Left cardiac atrium (tissue), 4 donors: ENCODE measurements at places on chromosomes 7 and 10.

GRCh38 chr7:141954334-141954733 lies 7.6 kb upstream of the CLEC5A start:
- no peak for DNase-seq

DNA sequence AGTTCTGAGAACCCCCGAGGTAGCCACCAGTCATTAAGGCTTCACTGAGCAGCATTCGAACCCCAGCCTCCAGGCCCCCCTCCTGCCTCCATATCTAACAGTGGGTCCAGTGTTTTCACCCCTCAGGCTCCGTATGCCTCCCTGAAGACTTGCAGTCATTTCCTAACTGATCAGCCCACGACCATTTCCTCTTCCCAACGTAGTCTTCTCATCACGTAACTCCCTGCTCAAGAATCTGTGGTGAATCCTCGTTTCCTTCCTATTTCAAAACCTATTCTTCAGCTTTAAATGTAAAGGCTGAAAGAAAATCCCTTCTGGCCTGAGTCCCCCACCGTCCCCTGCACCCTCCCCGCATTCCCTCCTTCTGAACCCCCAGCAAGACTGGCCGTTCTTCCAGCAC lies 21.1 kb downstream of the FRMD4A start:
- DNase-seq: no peak

GRCh38 chr10:112232670-112233069 lies 49.1 kb upstream of the GPAM start:
- no peak for DNase-seq

DNA sequence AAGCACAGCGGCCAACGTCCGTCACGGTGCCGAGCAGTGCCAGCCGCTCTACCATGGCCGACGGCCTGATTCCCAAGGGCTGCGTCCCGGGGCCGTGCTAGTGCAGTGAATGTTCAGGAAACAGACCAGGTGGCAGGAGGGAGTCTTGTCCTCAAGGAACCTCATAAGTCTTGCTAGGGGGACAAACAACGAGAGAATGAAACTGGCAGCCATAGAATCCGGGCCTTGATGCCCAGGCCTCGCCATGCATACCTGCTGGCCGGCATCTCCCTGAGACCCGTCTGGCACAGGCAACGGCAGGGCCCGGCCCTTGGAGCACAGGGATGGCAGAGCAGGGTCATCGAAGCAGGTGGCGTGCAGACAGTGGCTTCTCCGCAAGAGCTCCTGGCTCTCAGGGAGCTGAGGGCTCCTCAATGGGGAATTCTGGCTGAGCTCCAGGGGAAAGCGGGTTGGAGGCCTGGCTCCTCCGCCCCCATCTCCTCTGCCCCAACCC lies 58.8 kb downstream of the DIP2C start:
- DNase-seq: no peak

GRCh38 chr10:369684-370448 lies 234.6 kb downstream of the ZMYND11 start:
- DNase-seq: no peak

- DNase-seq: no peak
These were observed 271.0 kb downstream of the GFRA1 start for GRCh38 chr10:116001976-116002375.

GRCh38 chr7:77295549-77295948 lies 95.9 kb upstream of the FGL2 start:
- no peak for DNase-seq

DNA sequence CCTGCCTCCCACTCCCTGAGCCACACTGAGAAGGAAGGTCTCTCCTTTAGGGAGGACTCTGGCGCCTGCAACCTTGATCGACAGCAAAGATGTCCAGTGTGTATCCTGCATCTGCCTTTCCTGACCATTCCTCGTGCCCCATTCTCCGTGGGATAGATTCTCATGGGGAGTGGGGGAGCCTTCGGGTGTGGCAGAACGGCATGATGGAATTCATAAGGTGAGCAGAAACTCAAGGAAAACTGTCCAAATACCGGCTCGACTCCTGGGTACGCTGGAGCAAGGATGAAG lies 636 bp upstream of the RARRES2 start:
- DNase-seq: no peak

DNA sequence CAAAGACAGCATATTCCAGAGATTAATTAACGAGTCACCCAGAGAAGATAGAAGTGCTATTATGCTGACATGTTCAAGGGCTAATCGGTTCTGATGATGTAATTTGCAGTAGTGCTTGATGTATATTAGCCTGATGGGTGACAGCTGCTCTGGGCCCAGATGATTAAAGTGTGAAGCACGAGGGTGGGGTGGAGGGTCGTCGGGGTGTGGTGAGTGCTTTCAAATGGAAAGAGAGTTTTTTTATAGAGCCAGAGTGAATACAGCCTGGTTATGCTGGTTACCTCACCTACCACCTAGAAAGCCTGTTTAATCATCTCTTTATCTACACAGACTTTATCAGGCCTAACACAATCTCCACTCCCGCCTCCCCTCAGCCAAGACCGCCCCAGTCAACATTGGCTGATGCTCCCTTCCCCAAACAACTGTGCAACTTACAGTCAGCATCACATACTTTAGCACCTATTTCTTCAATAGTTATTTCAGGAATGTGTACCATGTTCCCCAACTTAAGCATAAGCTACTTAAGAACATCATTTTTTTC lies 11.5 kb upstream of the STN1 start:
- no peak for DNase-seq

DNA sequence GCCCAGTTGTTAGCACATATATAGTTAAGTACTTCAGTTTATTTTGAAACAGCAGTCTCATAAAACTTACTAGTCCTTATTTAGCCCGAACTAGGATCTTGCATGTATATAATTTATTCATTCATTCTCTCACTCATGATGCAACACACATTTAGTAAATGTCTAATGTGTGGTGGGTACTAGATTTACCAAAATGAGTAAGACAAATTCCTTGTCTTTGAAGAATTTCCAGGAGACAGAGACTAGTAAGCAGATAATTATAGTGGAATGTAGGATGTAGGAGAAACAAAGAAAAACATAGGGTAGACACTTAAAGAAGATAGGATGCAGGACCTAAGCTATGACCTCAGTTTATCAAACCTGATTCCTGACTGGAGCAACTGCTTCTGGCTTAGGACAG lies 120.2 kb upstream of the AMPH start:
- DNase-seq: no peak

DNA sequence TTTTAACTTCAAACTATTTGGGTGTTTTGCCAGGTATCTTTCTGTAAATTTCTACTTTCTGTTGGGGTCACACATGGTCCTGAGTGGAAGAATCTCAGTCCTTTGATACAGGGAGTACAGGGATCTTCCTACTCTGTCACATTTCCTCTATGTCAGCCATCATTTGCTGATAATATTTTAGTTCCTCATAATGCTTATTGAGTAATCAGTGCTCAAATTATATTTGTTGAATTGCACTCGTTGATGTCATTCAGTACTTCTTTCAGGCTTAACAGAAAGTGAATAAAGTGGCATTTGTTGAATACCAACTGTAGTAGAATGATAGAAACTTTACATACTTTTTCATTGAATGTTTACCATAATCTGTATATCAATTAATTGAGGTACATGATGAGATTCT lies 31.9 kb downstream of the WDR11 start:
- no peak for DNase-seq

DNA sequence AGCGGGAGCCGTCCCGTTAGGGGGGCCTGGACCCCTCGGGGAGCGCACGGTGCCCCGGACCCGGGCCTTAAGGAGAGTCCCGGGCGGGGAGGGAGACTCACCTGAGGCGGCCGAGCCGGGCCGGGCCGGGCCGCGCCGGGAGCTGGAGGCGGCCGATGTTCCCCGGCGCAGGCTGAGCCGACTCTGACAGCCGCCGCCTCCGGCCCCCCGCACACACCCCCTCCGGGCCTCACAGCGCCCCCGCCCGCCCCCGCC lies at the start of gene ACHE:
Gene ACHE (minus strand): TSS at position 188 of the 255 bp plus-strand sequence. CDS start 1,656 bp downstream, outside the sequence.
- DNase-seq: no peak

- no peak for DNase-seq
These were observed 490.5 kb downstream of the TCERG1L start for GRCh38 chr10:130820880-130821482.

- DNase-seq: no peak
These were observed 512.5 kb downstream of the REEP3 start for GRCh38 chr10:64033711-64034110.

DNA sequence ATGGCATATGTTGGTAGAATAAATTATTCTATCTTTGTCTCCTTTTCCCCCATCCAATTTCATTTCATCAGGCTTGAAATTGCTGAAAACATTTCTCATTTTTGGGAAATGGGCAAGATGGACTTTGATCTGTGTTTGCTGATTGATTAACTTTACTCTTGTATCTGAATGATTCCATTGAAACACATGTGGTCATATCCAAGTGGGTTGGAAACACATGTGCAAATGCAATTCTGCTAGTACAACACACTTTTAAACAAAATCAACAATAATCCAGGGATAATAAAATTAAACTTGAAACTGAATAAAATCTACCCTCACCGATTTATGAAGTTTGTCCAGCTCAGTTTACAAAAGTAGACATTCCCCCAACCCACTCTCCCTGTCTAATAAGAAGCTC lies 96.9 kb downstream of the EPDR1 start:
- no peak for DNase-seq

- DNase-seq: no peak
These were observed 169.2 kb upstream of the SEMA3A start for GRCh38 chr7:84363741-84364140.

GRCh38 chr7:99027241-99027640 lies 116.7 kb downstream of the SMURF1 start:
- DNase-seq: no peak

DNA sequence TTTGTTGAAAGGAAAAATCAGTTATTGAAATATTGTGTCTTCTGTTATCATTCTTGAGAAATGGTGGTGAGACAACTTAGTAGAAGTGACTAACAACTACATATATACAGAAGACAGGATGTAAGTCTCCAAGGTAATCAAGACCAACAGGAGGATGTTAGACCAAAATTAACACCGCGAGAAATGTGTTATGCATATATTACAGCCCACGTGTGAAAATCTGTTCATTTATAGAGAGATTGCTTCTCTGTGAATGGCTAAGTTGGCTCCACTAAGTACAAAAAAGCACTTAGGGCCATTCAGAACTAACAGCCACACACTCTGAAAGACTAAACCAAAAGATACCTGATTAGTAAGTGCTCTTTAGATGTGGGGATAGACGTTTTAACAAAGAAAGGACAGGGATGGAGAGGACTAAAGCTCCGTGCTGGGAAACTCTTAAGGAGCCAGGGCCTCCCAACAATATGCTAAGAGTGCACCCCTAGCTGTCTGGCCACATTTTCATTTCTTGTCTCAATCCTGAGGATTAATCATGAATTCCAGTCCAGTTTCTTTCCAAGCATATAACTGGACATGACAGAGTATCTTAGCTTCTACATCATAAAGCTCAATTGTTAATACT lies 26.5 kb downstream of the HDAC9 start:
- DNase-seq: no peak

- no peak for DNase-seq
These were observed 866.3 kb upstream of the LRRN3 start for GRCh38 chr7:110224643-110225042.

GRCh38 chr7:71015252-71015900 lies 116.6 kb upstream of the GALNT17 start:
- DNase-seq: peak; percentile 44

- DNase-seq: no peak
These were observed 113.3 kb upstream of the PRPS1L1 start for GRCh38 chr7:18140943-18141342.

DNA sequence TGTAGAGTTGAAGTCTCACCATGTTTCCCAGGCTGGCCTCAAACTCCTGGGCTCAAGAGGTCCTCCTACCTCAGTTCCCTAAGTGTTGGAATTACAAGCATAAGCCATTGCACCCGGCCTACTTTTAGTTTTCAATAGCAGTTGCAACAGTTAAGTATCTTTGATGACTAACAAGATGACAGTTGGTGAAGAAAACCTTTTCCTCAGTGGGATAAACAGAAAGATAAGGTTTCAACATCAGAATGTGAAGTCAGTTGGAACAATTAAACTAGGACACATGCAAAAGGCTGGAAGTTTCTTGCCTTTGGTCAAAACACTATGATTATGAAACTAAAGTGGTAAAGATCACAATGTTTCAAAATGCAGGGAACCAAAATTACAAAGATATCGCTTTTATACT lies 169.2 kb downstream of the ZNF438 start:
- no peak for DNase-seq

GRCh38 chr7:118250860-118251494 lies 26.5 kb downstream of the ANKRD7 start:
- no peak for DNase-seq

- no peak for DNase-seq
These were observed 999.7 kb downstream of the NRG3 start for GRCh38 chr10:82874671-82875070.

DNA sequence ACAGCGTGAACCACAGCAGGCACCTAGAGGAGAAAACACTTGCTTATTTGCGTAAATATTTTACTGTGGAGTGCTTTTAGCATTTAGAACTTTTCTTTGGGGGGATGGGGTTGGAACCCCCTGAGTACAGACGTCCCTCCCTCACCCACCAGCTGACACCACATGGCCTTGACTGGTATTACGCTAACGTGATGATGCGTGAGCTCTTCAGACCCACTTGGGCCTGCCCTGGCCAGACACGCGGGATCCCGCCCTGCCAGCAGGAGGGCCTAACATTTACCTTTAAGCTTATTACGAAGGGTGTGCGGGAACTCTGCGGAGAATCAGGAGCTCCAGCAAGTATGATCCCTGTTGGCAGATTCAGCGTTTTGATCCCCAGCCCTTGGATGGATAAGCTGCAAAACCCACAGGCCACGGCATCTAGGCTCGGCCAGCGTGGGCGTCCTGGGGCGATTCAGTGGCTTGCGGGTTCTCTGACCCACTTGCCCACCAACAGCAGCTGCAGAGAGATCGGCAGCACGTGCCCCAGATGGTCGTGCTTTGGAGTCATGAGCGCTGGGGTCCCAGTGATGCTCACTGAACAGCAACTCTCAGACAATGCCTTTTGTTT lies 545.5 kb upstream of the FOXK1 start:
- DNase-seq: no peak

GRCh38 chr10:124608093-124608721 lies 136.0 kb downstream of the FAM53B start:
- DNase-seq: no peak
